Stimulated activated CD4-positive, alpha-beta T cell treated with anti-CD3 and anti-CD28 coated beads, Interleukin-1b, Interleukin-23, amount 100 ng/mL, for 48 hours (primary cell): ENCODE measurements at places on chromosomes 6 and 20.

DNA sequence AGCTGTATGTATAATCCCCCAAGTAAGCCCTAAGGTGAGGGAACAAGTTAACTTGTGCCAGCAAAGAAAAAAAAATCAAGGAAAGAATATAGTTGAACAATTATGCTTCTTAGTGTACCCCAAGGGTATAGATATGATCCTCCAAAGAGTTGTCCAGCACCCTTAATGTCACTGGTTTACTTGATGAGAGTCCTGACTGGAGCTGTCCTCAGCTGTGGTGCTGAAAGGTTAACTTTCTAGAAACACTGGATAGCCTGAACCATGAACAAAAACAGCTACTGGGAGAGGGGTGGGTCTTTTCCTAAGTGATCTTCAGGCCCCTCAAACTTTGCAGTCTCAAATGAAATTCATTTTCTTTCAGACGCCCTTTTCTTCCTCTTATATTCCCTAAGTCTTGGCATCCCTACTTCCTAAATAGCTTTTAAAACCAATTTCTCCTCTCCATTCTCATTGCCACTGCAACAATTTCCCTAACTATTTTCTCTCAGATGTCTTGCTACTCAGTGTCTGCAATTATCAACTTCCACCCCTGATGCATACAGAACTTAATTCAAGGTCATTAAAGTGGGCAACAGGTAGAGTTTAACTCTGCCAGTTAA, 83.5 kb upstream of the PROKR2 start:
- DNase-seq, result no peak

DNA sequence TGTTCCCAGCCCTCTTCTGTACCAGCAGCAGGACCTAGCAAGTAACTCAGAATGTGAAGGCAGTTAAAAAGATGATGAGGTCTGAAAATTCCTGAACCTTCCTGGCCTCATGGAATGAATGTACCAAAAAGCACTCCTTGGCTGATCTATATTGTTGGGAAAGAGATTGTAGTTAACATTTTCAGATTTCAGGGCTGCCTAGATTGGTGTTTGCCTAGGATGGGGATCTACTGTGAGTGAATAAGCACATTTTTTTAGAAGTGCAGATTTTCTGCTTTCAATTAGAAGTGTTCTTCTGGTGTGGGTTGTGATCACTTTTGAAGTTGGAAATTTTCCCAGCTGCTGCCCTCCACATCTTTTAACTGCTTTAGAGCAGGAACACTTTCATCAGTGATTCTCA, 6.2 kb downstream of the MYLIP start:
- no peak for DNase-seq

DNA sequence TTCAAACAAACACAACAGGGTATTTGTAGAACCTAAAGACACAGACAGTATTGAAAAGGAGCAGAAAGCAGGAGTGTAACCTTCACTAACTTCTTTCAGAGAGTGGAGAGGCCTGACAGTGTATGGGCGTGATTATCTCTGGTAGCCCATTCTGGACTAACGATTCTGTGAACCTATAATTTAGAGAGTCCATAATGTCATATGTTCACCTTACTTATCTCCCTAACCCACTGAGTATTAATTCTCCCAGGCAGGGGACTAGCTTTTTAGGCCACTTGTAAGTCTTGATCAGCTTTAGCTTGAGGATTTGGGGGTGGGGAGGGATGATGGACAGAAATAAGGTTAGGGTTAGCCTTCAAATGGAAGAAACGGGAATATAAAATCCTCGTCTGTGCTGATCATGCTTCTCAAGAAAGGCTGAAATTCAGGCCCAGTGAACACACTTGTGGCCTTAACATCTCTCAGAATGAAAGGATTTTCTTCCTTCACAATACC, 2.8 kb upstream of the PARD6B start:
- no peak for DNase-seq

GRCh38 chr6:135397172-135397952, 100.2 kb downstream of the AHI1 start:
- DNase-seq, result no peak

DNA sequence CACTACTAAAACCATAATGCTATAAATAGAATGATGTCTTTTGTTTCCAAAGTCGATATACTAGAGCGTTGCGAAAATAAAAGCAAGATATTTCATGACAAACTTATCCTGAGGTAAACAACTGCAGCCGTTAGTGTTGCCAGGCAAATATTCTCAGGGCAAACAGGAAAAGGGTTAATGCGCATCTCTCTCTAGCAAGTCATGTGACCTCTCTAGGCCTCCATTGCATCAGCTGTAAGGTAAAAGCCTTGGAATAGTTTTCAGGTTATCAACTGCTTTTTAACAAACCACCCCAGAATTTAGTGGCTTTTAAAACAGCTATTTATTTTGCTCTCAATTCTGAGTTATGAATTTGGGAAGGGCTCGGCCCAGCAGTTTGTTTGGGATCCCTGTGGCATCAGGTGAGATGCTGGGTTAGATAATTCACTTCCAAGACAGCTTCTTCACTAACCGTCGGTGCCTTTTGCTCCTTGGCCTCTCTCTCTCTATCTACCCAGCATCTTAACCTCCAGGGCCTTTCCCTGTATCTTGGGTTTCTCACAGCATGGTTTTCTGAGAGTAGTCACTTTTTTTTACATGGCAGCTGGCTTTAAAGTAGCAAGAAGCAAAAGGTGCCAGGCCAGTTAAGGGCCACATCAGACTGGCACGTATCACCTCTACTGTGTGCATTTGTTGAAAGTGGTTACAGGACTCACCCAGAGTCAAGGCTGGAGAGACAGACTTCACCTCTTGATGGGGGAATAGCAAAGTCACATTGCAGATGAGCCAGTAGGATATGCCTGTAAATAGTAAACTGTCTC, 39.2 kb upstream of the LTV1 start:
- DNase-seq, result no peak

DNA sequence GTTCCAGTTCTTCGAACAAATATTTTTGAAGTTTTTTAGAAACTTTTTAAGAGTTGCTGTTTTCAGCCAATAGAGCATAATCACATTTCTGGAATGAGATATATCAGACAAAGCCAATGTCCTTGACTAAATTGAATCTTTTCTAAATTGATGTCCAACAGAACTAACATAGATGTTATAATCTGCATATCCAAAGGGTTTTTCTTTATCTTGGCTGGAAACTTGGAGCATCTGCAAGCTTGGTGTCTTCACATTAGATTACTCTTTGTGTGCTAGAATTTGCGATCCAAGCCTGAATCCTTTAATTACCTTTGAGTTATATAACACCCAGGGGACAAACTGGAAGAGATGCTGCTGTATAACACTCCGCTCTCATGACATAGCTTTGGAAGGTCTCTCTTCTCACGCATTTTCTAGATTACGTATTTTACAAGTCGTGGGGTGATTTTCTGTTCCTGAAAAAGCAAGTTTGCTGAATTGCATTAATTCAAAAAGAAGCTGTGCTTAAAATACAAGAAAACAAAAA, 64.4 kb upstream of the FUCA2 start:
- no peak for DNase-seq

- no peak for DNase-seq
These were observed 168.9 kb upstream of the COL21A1 start for GRCh38 chr6:56416247-56416646.

DNA sequence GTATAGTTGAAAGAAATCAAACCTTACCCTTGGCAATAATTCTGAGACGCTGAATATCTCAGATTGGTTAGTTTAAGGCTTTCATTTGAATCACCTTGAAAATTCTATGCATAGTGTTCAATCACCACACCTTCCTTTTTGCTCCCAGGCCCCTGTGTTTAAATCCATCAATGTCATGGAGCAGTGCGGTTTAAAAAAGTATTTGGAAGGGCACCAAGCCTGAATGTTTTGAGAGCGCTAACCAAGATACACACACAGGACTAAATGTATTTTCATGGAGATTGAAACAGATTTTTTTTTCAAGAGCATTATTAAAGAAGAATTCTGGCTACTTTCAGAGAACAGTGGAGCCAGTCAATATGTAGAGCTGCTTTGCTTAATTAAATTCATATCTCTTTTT, 195.7 kb downstream of the CENPW start:
- no peak for DNase-seq

GRCh38 chr6:136463743-136464142, 86.5 kb downstream of the MAP7 start:
- DNase-seq, result no peak

GRCh38 chr20:43725666-43726065, 1.1 kb downstream of the GTSF1L start:
- DNase-seq, result no peak

GRCh38 chr6:147868427-147869190, 360.1 kb downstream of the SAMD5 start:
- DNase-seq, result no peak

DNA sequence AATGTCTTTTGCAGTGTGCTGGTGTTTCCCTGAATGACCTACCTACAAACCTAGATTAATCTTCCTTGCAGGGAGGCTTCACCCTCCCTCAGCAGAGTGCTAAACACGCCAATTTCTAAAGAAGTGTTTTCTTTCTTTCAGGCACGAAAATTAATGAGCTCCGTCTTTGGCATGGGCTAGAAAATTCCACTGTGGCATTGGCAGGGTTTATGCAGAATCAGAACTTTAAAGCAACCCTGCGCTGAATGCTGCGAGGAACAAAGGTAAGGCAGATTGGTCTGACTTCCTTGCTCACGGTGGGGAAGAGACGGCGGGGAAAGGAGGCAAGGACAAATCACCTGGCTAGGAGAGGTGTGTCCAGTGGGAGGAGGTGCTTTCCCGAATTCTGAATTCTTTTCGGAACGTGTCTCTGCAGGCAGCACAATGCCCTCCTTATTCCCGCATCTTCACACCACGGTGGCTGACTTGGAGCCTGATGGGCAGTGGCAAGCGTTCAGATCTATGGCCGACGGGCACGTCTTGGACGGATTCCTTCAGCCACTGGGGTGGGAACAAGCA, 6.2 kb upstream of the BANF2 start:
- DNase-seq, result no peak

DNA sequence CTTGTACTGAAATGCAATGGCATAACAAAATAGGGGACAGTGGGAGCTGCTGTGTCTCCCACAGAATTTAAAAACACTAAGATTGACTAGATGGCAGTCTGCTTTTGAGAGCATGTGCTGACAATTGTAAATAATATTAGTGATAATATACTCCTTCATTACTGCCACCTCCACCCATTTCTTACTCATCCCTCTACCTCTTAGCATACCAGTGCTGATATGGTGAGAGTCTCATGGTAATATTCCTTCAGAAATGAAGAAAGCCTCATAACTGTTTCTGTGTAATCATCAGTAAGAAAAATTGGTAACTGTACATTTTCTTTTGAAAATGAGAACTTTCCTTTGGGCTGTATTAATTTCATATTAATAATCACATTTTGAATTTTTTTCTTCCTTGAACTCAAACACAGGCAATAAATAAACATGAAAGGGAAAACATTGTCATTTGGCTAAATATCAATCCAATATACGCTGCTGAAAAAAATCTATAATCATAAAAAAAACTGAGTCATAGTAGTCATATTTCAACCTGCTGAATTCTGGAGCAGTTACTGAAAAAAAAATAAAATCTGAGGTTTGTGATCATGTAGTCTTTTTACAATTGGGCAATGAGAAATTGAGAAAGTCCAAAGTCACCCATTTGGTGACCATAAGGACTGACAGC, 34.6 kb downstream of the FAM83B start:
- no peak for DNase-seq

DNA sequence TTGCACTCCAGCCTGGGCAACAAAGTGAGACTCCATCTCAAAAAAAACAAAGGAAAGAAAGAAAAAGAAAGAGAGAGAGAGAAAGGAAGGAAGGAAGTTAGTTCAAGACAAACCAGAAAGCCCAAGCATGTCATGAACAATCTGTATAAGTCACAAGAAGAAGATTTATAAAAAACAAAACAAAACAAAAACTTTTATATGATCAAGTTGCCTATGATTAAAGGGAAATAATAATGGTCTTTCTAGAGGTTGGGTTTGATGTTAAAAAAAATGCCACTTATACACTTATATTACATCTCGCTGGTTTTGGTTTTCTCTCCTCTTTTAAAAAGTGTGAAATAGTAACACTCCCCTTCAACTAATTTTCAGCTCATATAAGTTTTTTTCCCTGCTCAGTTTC, 146.2 kb upstream of the CARMIL1 start:
- DNase-seq, result no peak

- DNase-seq, result no peak
These were observed 102.1 kb downstream of the KCNB1 start for GRCh38 chr20:49380337-49380780.

- no peak for DNase-seq
These were observed 1065.5 kb downstream of the GRIK2 start for GRCh38 chr6:102458990-102459389.

- no peak for DNase-seq
These were observed 2.8 kb upstream of the ZNF512B start for GRCh38 chr20:63972312-63973159.

- no peak for DNase-seq
These were observed 14.0 kb downstream of the DCBLD1 start for GRCh38 chr6:117496383-117496990.

DNA sequence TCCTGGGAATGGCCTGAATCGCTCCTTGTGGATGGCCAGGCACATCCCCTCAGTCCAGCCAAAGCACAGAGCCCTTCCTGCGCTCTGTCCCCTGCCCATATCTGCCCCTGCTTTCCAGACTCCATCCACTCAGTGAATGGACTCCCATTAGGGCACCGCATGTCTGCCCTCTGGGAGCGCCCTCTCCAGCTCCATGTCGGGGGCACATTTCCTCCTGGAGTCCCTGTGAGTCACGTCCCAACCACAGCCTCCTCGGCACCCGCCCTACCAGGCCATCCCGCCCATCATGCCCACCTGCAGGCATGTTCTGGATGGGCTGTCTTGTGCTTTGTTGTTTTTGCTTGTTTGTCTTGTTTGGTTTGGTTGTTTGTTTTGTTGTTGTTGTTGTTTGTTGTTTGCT, 96.8 kb downstream of the PSMB1 start:
- DNase-seq, result no peak

GRCh38 chr6:89977808-89978748, 83.8 kb downstream of the GJA10 start:
- DNase-seq, result no peak

DNA sequence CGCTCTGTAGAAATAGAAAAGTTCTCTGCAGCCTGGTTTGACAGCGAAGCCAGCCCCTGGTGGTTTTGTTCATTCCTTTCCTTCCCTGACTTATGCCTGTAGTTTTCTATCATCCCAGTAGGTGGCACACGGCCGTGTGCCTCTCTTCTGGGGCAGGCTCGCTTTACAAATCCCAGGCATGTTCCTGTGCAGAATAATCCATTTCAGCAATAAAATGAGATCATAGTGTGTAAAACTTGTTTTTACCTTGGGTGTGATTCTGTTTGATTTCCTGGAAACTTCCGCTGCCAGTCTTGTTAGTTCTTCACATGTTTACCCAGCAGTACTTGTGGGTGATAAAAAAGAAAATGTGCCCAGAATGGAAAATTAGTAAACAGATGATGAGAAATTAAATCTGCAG, 7.4 kb upstream of the INSM1 start:
- peak; percentile 41 for DNase-seq
